ENCODE measurements at places on chromosomes 7 and 10.

GRCh38 chr10:124222318-124222987, 129.1 kb upstream of the CHST15 start:
- no peak for DNase-seq

DNA sequence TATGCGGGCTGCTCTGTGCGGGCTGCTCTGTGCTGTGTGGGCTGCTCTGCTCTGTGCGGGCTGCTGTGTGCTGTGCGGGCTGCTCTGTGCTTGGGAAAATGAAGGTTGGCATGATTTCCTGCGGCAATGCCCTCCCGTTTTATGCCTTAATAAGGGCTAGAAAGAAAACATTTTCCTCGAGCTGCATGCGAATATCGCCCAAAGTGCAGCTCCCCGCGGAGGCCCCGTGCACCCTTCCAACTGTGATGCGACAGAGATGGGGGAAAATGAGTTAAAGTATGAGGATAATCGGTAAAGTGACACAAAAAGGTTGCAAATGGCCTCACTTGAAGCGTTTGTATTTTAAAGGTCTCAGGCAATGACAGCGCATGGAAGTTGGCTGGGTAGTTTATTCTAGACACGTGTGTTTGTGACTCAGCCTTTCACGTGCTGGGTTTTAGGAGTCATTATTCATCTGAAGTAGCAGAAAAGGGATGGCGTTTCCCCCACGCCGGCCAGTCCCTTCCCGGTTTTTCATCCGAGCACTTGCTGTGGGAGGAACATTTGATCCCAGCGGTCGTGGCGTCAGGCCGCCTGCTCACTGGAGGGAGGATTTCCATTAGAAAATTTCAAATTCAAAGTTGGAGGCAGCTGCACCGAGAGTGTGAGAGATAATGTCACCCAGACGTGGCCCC, 220.7 kb downstream of the ADARB2 start:
- no peak for DNase-seq

DNA sequence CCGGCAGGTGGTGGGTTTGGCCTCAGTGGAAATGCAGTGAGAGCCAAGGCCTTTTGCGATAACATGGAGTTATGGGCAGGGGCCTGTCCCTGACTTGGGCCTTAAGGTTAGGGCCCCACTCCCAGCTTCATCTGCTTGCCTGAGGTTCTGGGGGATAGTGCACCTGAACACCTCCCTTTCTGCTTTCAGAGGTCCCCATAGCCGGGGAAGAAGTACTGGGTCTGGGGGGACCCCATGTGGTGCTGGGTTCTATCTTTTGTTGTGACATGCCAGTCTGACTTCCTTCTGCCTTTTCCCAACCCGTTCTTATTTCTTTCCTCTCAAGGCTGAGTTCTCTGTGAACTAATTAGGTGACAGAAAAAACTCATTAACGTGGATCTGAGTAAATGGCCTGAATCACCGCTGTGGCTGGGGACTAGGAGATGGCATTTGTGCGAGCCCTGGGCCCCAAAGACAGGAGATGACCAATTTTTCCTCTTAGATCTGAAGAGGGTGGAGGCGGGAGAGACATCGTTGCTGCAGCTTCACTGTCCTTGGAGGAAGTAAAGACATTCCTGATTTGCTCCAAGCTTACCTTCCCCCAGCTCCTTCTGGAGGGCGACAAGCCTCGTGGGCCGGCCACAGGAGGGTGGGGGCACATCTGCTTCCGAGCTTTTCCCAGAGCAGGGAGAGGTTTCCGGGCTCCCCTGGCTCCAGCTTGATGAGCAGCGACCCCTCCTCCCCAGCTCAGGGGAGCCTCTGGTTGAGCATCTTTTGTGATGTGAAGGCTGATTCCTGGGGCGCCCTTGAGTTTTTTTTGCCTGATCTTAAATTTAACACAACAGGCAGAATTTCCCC, 2.0 kb downstream of the AGAP3 start:
- DNase-seq: no peak

- DNase-seq: no peak
These were observed 75.9 kb downstream of the ICA1 start for GRCh38 chr7:8185926-8186683.

DNA sequence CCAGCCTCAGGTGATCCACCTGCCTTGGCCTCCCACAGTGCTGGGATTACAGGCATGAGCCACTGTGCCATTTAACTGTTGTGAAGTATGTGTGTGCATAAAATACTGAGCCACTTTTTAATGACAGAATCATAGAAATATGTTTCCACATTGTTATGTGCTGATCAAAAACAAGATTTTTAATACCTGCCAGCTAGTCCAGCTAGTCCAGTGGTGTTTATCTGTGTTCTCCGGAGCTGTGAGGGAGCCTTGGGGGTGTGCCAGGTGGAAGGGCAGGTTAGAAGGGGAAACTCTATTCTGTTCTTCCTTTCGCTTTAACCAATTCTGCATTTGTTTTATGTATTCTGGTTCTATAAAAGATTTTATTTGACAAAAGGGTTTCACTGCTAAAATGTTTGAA, 7.0 kb downstream of the FAM221A start:
- no peak for DNase-seq

DNA sequence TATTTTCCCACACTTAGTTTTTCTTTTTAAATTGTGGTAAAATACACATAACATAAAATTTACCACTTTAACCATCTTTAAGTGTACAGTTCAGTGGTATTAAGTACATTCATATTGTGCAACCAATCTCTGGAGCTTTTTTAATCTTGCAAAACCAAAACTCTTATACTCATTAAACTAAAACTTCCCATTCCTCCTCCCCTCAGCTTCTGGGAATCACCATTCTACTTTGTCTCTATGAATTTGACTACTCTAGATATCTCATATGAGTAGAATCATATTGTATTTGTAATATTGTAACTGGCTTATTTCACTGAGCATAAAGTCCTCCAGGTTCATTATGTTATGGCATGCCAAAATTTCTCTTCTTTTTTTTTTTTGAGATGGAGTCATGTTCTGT, 86.4 kb upstream of the JAZF1 start:
- DNase-seq: no peak

- no peak for DNase-seq
These were observed 13.3 kb upstream of the FGFR2 start for GRCh38 chr10:121611393-121612159.

GRCh38 chr7:70585071-70585470, 546.9 kb upstream of the GALNT17 start:
- DNase-seq: peak; percentile 29

GRCh38 chr10:110497438-110498086, at the start of gene DUSP5:
Gene DUSP5 (plus strand): TSS chr10:110497907. CDS start chr10:110498122, 215 bp downstream.
- DNase-seq: peak; percentile 89

- DNase-seq: no peak
These were observed 757.0 kb downstream of the GRM8 start for GRCh38 chr7:126495733-126496132.

DNA sequence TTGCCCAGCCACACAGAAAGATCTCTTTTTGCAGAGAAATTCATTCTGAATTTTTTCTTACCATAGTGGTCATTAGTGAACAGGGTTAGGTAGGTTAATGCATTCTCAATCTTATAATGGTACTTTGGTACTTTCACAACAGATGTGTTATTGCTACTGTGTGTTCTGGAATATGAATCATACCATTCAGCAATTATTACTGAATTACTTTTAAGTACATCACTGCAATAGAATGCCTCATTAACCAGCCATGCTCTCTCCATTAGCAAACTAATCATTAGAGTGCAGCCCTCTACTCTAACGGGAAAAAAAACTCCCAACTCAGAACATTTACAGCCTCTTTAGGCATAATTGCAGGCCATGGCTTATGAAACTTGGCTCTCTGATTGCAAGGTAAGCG, 102.1 kb downstream of the DOCK4 start:
- DNase-seq: no peak

DNA sequence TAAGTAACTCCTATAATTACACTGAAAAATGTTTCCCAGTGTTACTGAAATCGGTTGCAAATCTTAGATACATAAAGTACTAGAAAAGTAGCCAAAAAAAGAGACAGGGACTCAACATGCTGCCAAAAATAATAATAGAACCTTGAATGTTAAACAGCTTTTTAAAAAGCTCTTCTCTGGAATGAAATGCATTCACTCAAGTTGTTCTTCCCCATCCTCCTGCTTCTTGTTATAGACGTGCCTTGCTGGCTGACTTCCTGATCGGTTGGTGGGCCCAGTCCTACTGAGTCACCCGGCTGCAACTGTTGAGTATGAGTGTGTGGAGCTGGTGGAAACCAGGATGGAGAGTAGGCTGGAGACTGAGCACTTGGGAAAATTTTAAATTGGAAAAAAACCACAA, 30.6 kb upstream of the RAPGEF5 start:
- DNase-seq: no peak

- no peak for DNase-seq
These were observed 246.1 kb downstream of the REEP3 start for GRCh38 chr10:63767138-63767801.

- DNase-seq: peak; percentile 7
These were observed at the start of gene GRM3 for GRCh38 chr7:86643561-86644281. Gene GRM3 (plus strand): TSS chr7:86643909. CDS start chr7:86765146, 121,237 bp downstream.

DNA sequence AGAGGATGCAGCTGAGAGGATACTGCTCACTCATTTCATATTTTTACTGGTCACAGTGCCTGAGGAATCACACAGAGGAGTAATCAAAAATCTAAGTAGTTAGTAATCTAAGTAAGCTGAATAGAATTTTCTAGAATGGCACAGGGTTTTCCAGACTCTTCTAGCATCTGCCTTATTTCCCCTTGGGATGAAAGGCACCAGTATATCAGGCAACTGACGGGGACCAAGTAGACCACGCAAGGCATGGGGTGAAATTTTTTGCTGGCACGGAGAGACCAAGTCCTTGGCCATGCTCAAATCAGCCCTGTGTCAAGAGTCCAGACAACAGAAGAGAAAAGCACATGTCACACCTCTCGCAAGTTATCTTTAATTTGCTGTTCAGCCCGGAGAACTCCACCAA, 14.2 kb downstream of the NCOA4 start:
- DNase-seq: no peak

DNA sequence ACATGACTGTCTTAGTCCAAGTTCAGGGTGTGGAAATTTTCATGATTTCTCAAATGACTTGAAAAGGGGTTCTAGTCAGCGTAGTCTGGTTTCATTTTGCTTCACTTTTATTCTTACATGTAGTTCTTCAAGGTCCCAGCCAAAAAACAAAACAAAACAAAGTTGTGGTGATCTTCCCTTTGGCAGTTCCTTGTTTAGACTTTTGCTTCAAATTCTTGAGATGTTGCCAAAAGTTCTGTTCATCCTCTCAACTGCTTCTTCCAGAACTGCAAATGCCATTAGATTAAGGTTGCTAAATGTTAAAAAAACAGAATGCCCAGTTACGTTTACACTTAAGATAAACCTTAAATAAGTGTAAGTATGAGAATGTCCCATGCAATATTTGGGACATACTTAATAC, 370.8 kb upstream of the LRRTM3 start:
- DNase-seq: no peak

DNA sequence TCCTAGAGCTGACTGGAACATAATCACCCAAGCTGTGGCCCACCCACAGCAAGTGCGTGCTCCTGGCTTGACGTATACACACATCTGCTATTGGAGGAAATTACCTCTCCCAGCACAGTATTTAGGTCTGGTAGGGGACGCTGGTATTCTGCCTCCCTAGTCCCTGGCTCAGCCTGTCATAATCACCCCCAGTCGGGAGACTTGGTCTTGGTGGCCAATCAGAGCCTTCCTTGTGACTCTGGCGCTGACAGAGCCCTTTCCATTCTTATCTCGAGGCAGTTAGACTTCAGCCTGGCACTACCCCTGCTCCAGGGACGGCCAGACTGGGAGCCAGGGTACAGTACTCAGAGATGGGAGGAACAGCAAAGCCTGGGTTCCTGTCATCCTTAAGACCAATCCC, 14.3 kb upstream of the PRKAG2 start:
- DNase-seq: no peak

- DNase-seq: no peak
These were observed 150.8 kb downstream of the RNF216 start for GRCh38 chr7:5630670-5631069.

- no peak for DNase-seq
These were observed 71.8 kb downstream of the ZNF438 start for GRCh38 chr10:30959836-30960210.

Data from K562 (cell line).